ENCODE measurements at places on chromosomes 3 and 15.

- no peak for DNase-seq
Observed at GRCh38 chr3:54866251-54866650, 61.6 kb downstream of the LRTM1 start.

- no peak for DNase-seq
Observed at GRCh38 chr3:196563721-196564225, 4.6 kb downstream of the WDR53 start.

DNA sequence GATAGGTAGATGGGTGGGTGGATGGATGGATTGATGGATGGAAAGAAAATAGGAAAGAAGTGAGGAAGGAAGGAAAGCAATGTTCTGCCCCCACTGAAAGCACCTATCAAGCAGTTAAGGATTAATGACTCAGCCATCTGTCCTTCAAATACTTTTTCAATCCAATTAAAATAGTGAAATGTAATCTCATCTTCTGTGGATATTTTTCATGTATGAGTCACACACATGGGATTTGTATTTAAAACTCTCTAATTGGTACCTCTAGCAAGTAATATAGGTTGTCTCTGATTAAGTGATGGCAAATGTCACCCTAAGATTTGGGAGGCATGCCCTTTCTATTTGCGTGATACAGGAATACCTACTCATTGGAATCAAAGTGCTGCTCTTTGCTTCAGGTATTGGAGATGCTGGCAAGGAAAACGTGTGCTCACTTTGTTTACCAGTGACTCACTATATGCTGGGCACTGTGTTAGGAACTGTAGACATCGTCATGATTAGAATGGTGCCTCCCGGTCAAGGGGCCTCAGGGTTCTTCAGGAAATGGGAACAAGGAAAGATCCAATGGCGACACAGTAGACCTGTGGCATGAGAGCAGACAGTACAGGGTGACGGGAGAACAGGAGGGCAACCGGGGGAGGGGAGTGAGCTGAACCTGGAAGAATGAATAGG lies 230.1 kb downstream of the CLSTN2 start:
- DNase-seq, result no peak

DNA sequence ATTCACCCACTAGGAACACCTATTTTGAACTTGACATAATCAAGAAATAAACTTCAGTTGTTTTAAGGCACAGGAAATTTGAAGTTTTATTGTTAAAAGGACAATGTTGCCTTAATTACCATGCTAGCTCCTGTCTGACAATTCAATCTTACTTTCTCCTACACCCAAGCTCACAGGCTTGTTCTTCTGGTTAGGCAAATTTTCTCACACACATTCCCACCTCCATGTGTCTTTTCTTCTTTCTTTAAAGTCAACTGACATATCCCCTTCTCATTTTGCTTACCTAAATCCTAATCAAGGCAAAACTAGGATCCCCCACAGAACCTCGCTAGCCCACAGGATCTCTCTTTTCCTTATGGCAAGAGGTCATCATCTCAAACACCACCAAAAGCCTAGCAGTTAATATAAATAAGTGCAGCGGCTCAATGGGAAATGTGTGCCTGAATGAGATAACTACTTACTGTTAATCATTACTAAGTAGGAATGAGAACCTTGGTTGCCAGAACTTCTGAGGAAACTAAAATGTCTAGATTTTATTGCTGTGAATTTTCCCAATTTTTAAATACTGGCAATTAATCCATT lies 189.3 kb downstream of the PLCH1 start:
- DNase-seq, result no peak

GRCh38 chr3:71893122-71893521 lies 108.2 kb upstream of the PROK2 start:
- DNase-seq, result no peak

GRCh38 chr3:66261355-66261754 lies 40.6 kb downstream of the SLC25A26 start:
- no peak for DNase-seq

GRCh38 chr3:148184798-148185197 lies 512.9 kb upstream of the AGTR1 start:
- no peak for DNase-seq

- no peak for DNase-seq
Observed at GRCh38 chr3:103614719-103615118, 1179.9 kb downstream of the ZPLD1 start.

DNA sequence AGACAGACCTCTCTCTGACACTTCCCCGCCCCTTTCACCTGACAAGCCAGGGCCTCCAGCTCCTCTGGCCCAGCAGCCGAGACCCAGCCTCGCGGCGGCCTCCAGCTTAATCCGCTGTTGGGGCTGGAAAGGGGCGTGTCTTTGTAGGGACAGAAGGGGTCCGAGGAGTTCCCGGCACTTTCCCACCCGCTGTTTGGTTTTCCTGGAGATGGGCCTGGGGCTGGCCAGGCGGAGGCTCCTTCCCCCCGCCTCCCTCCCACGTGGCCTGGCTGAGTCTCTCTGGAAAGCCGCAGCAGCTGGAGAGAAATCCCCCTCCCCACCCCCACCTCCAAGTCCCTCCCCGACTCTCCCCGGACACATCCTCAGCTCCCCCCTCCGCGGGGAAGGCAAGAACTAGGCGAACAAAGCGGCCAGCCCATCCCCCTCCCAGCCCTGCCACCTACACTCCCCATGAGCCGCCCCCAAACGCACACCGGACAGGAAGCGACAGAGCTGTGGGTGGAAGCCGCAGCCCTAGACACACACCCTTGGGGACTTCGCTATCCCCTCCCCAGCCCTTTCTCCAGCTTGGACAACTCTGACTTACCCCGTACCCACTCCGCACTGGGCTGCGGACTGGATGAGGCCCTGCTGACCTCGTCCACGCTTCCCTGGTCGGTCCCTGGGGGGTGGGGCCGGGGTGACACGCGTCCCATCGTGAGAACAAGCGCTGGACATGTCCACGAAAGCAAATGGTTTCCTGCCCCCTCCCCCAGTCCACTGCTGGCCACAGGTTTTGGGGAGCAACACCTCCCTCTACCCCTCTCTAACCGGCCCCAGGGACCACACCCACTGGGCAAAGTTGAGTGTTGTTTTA lies 1.2 kb downstream of the IGDCC4 start:
- DNase-seq, result peak; percentile 65

DNA sequence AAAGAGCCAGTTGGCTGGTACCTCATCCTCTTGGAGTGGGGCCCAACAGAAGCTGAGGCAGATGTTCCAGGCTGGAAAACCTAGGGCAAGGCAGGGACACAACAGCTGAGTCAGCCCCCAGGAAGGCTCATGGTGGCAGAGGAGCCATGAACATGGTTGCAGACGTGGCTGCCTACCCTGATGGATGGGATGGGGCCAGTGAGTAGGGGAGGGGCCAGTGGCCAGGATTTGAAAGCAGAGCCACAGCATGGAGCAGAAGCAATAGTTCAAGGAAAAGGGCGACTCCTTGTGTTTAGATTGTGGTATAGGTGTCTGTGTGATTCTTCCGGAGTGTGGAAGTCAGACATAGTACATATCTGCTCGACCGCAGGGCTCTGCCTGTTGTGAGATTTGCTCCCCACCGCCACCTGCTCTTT lies 24.2 kb downstream of the PXYLP1 start:
- DNase-seq, result no peak

GRCh38 chr3:111956449-111956848 lies 22.4 kb upstream of the ABHD10 start:
- DNase-seq, result no peak

DNA sequence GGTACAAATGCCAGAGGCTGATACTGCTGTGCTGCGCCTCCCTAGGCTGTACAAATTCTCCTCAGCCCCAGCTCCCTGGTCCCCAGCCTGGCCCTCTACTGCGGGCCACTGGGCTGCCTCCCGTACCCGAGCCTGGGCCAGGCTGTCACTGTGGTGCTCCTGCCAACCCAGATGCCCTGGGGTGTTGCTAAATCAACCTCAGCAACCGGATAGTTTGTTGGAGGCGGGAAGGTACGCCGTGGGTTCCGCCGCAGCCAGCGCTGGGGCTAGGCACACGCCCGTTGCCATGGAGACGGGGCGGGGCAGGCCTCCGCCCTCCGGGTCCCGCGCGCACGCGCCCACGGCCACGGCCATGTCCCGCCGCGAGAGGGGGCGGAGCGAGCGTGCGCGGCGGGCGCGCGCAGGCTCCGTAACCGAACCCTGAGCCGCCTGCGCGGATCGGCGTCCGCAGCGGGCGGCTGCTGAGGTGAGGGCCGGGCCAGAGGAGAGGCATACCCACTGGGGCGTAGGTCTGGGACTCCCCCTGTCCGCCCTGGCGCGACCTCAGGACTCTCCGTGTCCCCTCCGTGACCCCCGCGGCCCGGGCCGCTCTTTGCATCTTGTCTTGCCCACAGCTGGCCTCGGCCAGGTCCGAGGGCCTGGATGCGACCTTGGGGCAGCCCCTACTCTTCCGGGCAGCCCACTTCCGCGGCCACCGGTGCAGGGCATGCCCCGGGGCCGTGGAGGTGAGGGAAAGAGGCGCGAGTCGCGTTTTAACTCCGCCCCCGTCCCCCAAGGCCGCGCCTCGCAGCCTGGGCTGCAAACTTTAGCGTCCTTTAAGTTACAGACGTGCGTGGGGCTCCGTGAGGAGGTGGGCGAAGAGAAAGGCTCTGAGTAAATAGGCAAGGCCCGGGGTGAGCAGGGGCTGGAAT lies at the start of gene TEX264:
Gene TEX264, plus strand, starts transcription at position 430 of the 911 bp plus-strand sequence. CDS start 3,053 bp downstream, outside the sequence.
- DNase-seq, result peak; percentile 93

DNA sequence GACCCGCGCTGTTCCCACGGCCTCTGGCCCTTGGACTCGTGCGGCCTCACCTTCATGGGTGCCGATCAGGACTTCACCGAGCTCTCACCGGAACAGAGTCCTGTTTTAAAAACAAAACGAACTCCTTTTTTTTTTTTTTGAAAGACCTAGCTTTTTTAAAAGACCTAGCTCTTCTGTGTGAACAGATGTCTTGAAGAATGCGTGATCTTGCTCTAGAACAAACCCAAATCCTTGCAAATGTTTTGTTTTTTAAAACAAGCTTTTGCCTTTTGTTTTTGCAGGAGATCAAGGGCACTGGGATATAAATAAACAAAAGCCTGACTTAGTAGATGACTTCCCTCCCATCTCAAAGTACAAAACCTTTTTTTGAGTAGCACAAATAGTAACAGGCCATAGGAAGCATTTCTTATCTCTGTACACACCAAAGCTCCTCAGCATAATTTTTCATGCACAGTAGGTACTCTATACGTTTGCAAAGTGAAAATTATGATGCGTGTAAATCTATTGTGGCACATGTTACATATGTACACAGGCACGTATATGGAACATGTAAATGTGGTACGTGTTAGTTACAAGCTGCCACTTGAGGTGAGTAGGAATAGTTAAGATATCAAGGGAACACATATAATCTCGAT lies 1.1 kb upstream of the MSL2 start:
- no peak for DNase-seq

- DNase-seq, result no peak
Observed at GRCh38 chr3:152328841-152329240, 60.1 kb downstream of the MBNL1 start.

DNA sequence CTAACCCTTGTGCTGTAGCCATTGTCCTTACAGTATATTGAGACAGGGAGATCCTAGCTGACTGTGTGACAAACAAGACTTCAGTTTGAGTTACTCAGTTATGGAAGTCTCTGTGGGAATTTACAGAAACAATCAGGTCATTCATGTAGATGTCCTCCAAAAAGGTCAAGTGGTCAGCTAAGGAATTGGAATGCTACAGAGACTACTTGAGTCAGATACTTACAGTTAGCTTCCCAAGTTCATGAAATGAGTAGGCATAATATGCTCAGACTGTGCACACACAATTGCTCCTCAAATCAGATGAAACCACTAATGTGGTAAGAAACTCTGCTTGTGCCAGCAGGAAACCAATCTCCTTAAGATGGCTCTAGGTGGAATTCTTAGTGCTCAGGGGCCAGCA lies 985.7 kb downstream of the NSUN3 start:
- DNase-seq, result no peak

GRCh38 chr15:75532413-75533250 lies 46.5 kb downstream of the PTPN9 start:
- peak; percentile 76 for DNase-seq

- no peak for DNase-seq
Observed at GRCh38 chr15:60551781-60552161, 72.8 kb upstream of the ICE2 start.

DNA sequence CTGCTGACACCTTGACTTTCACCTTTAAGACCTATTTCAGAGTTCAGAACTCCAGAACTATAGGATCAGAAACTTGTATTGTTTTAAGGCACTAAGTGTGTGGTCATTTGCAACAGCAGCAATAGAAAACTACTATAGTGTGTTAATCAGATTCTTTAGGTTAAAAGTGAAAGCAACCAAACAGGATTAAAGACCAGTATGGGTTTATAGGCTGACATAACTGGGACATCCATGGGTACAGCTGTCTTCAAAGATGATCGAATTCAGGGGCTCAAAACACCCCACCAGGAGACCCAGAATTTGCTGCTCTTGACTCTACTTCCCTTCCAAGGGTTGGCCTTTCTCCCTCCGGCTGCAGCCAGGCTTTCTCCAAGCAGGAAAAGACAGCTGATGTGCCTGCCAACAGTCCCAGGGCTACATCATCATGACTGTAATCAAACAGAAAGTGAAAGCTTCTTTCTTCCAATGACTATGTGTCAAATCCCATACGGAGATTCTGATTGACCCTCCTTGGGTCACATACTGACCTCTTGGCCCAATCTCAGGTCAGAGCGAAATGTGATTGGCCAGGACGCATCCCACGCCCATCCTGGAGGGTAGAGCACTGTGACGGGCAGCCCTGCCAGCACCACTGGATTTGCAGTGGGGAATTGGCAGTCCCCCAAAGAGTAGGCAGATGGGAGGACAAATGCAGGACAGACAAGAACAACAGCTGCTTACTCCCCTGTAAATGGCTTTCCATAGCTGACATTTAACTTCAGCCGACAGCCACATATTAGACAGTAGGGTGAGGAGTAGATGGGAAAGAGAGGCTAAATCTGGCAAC lies 51.4 kb upstream of the RNF7 start:
- DNase-seq, result peak; percentile 67

GRCh38 chr3:98985431-98985830 lies 83.9 kb upstream of the DCBLD2 start:
- no peak for DNase-seq

DNA sequence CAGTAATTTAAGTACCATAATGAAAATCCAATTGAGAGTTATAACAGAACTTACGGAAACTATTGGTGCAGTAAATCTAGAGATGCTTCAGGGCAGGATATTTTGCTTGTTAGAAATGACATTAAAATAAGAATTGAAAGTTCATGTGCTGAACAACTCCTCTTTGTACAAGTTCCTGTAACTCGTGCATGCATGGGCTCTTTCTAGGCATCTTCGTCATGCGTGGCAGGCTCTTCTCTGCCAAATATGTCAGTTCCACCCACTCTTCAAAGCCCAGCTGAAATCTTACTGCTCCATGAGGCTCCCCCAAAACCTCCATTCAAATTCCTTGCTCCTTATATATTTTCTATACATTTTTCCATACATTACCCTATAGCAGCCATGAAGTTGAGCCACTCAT lies 48.7 kb downstream of the FBN1 start:
- no peak for DNase-seq

GRCh38 chr3:104546301-104546700 lies 820.4 kb upstream of the ALCAM start:
- DNase-seq, result no peak

GRCh38 chr3:67083277-67083676 lies 85.2 kb downstream of the KBTBD8 start:
- no peak for DNase-seq

GRCh38 chr15:63185206-63185605 lies 4.2 kb upstream of the RAB8B start:
- DNase-seq, result no peak

Measured in psoas muscle (tissue), 8 donors.